MCF 10A (cell line): ENCODE measurements at places on chromosomes 6 and 20. TPM values are rescaled to one million over a fixed set of nuclear protein-coding genes. Genes with fewer than 3 reads are reported as not detected.

CD40 gene
- 1.5 and 2.3 TPM in 2 replicates for total RNA-seq

MYL9 gene
- total RNA-seq = 4.3 and 7.9 TPM in 2 replicates

ERMARD gene
- 42.8 and 51.7 TPM in 2 replicates for total RNA-seq

C6orf58 gene
- not detected in 2 replicates for total RNA-seq

ELOVL4 gene
- 6.2 and 9.6 TPM in 2 replicates for total RNA-seq

LINC00237 gene
- total RNA-seq = not detected in 2 replicates

CDSN gene
- total RNA-seq = 0.16 TPM in 1 of 2 replicates, not detected in the other

SLC13A3 gene
- not detected in 2 replicates for total RNA-seq

C20orf202 gene
- not detected in 2 replicates for total RNA-seq
